ENCODE measurements at places on chromosomes 4 and X. TPM values are rescaled to one million over a fixed set of nuclear protein-coding genes. Genes with fewer than 3 reads are reported as not detected.

ZCCHC18 gene
- total RNA-seq: 1.5 TPM

MMAA gene
- total RNA-seq: 4.9 TPM

IL3RA gene
- total RNA-seq: 36.0 TPM

UGT2A1 gene
- not detected for total RNA-seq

RAB41 gene
- total RNA-seq: not detected

CNKSR2 gene
- total RNA-seq: not detected

CSN1S1 gene
- not detected for total RNA-seq

NDNF gene
- total RNA-seq: 0.33 TPM

VGLL1 gene
- not detected for total RNA-seq

CYLC1 gene
- total RNA-seq: not detected

TEX13B gene
- total RNA-seq: not detected

LINC00632 gene
- 2.3 TPM for total RNA-seq

RAB33A gene
- total RNA-seq: 0.49 TPM

RASGEF1B gene
- total RNA-seq: not detected

DMD gene
- total RNA-seq: 1.3 TPM

ADGRG2 gene
- total RNA-seq: not detected

Measured in mammary microvascular endothelial cell (primary cell).